Tongue (tissue), 3 donors: ENCODE measurements at places on chromosomes 1 and 21. TPM values are rescaled to one million over a fixed set of nuclear protein-coding genes. Genes with fewer than 3 reads are reported as not detected.

- DNase-seq, result peak; percentile 17
Observed at GRCh38 chr1:64073705-64074104, 129.7 kb upstream of the UBE2U start.

DNA sequence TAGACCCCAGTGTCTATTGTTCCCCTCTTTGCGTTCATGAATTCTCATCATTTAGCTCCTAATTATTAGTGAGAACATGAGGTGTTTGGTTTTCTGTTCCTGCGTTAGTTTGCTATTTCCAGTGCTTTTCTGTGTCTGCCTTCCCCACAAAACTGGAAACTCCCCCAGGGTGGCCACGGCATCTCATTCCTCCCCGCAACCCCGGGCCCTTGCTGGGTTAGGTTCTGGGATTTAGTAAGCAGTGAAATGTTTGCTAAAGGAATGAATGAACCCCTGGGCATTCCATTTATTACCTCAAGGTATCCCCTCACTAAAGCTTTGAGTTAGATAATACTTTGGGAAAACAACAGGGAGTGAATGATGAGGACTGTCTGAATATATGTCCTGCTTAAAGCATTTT is 142.9 kb downstream of the GLUL start:
- DNase-seq, result no peak

- DNase-seq, result no peak
Observed at GRCh38 chr1:154157520-154158306, 2.8 kb upstream of the NUP210L start.

DNA sequence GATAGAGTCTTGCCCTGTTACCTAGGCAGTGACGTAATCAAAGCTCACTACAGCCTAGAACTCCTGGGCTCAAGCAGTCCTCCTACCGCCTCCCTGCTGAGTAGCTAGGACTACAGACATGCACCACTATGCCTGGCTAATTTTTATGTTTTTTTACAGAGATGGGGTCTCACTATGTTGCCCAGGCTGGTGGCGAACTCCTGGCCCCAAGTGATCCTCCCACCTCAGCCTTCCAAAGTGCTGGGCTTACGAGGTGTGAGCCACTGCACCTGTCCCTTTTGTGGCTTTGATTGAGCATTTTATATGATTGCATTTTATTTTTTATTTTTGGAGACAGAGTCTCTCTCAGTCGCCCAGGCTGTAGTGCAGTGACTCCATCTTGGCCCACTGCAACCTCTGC is 25.8 kb downstream of the SDCCAG8 start:
- DNase-seq, result no peak

GRCh38 chr1:119010201-119010600 is 22.1 kb upstream of the TBX15 start:
- no peak for DNase-seq

DNA sequence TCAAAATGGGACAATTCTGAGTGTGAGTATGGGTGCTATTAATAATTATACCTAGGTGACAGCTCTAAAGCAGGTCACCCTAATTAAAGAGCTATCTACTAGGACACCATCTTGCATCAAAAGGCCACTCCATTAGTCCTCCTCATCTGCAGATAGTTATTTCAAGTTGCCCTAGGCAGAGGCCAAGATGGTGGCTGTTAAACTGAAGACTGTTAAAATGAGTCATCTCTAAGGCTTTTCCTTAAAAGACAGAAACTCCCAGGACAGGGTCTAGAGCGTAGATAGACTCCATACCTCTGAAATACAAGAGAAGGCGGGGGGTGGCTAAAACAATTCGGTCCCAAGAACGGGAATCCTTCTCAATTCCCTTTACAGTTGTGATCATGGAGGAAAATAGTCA is 4.5 kb upstream of the ZNF697 start:
- DNase-seq, result no peak

AIM2 gene
- not detected for total RNA-seq

DNA sequence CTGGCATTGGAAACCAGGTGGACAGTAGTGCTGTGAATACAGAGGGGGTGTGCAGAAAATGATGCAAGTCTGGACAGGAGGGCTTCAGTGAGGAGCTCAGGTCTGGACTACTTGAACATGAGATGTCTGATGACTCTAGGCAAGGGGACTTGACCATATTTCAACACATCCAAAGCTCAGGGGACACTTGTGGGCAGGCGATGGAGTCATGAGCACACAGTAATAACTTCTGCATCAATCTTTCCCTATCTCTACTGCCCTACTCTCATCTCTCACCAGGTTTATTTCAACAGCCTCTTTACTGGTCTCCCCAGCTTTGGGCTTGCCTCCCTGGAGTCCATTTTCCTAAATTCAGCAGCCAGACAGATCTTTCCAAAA is 21.9 kb downstream of the FMO2 start:
- DNase-seq, result no peak

GRCh38 chr1:173355281-173356031 is 121.7 kb upstream of the PRDX6 start:
- no peak for DNase-seq

PAQR7 gene
- 6.5 TPM for total RNA-seq
